ENCODE measurements at places on chromosomes 4 and X.

GRCh38 chr4:26867914-26868684 is 7.5 kb downstream of the STIM2 start:
- no peak for DNase-seq

- no peak for DNase-seq
Observed at GRCh38 chrX:54294306-54294705, 63.5 kb downstream of the WNK3 start.

GRCh38 chr4:74714611-74715130 is 79.7 kb downstream of the BTC start:
- no peak for DNase-seq

DNA sequence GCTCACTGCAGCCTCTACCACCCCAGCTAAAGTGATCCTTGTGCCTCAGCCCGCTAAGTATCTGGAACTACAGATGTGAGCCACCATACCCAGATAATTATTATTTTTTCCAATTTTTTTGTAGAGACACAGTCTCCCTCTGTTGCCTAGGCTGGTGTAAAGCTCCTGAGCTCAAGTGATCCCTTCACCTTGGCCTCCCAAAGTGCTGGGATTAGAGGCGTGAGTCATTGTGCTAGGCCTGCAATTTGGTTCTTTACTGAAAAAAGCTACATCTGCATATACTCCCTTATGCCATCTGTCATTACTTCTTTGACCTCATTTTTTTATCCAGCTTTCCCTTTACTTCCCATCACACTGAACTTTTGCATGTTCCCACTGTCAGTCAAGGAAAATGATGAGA is 2012.4 kb upstream of the IGFBP7 start:
- no peak for DNase-seq

DNA sequence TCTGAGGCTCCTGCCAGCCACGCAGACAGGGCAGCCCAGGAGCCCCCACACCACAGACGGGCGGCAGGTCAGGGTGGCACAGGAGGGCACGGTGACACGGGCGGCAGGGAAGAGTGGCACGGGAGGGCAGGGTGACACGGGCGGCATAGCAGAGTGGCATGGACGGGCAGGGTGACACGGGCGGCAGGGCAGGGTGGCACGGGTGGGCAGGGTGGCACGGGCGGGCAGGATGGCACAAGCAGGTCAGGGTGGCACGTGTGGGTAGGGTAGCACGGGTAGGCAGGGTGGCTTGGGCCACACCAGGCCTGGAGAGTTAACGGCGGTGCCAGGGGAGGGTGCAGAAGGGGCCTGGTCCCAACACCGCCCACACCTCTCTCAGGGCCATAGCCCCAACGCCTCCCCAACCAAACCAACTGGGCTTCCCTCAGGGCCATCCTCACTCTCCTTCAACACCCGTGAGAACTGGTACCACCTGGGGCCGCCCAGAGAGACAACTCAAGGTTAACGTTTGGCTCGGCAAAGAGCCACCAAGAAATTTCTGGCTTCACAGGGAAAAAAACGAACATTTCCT is 3.4 kb downstream of the CTBP1 start:
- DNase-seq: no peak

- no peak for DNase-seq
Observed at GRCh38 chr4:168860827-168861226, 149.2 kb downstream of the CBR4 start.

DNA sequence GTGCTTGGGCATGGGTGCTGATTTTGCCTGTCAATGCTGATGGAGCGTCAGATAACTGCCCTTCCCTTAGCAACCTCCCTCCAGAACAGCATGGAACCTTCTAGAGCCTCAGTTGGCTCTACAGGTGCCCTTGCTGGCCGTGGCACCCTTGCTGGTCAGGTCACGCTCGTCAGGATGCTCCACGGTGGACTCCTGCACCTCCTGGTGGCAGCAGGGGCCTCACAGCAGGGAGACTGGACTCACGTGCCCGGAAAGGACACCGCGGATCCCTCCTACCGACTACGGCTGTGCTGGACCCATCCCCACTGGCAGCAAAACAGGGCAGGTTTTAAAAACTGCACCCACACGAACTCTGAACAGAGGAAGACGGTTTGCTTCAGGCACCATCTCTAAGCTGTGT is 82.1 kb upstream of the AFAP1 start:
- DNase-seq: no peak

- no peak for DNase-seq
Observed at GRCh38 chrX:120456973-120457372, 12.1 kb downstream of the LAMP2 start.

GRCh38 chr4:81040012-81040659 is 9.6 kb downstream of the BMP3 start:
- no peak for DNase-seq

DNA sequence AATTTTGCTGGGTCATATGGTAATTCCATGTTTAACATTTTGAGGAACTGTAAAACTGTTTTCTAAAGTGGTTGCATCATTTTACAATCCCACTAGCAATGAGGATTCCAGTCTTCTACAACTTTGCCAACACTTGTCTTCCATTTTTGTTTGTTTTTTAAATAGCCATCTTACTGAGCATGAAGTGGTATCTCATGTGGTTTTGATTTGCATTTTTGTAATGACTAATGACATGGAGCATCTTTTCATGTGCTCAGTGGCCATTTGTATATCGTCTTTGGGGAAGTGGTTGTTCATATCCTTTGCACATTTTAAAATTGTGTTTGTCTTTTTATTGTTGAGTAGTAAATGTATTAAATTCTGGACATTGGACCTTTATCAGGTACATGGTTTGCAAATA is 94.7 kb downstream of the TMEM131L start:
- no peak for DNase-seq

DNA sequence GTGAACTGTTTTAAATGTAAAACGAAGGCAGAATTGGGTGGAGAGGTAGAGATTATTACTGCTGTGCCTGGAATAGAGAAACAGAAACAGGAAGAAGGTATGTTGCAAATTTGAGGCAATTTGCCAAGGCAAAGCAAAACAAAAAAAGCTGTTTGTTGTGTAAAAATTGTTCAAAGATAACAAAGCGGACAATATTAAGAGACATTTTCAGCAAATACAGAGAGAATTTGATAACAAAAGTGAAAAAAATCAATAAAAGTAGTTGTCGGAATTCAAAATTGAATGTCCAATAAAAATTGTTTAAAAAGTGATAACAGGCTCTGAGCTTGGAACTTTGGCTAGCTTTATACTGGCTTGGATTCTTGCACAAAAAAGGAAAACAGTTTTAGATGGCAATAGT is 14.4 kb upstream of the SMS start:
- DNase-seq: no peak

- no peak for DNase-seq
Observed at GRCh38 chrX:93673869-93674271, at the start of gene FAM133A. Gene FAM133A, plus strand, starts transcription at chrX:93674206. Its CDS starts 35,214 bp downstream, at chrX:93709420.

Measured in COR-L47 (cell line).